ENCODE measurements at places on chromosomes 4 and X.

GRCh38 chr4:48546336-48546735, 56.3 kb downstream of the ZAR1 start:
- peak; percentile 57 for DNase-seq

GRCh38 chr4:54005475-54005874, 58.9 kb downstream of the CHIC2 start:
- DNase-seq: no peak

GRCh38 chrX:50801135-50801534, 12.9 kb downstream of the SHROOM4 start:
- no peak for DNase-seq

GRCh38 chr4:139658185-139658584, 7.4 kb upstream of the MGST2 start:
- DNase-seq: no peak

- no peak for DNase-seq
These were observed 42.3 kb downstream of the TBC1D14 start for GRCh38 chr4:6951880-6952381.

DNA sequence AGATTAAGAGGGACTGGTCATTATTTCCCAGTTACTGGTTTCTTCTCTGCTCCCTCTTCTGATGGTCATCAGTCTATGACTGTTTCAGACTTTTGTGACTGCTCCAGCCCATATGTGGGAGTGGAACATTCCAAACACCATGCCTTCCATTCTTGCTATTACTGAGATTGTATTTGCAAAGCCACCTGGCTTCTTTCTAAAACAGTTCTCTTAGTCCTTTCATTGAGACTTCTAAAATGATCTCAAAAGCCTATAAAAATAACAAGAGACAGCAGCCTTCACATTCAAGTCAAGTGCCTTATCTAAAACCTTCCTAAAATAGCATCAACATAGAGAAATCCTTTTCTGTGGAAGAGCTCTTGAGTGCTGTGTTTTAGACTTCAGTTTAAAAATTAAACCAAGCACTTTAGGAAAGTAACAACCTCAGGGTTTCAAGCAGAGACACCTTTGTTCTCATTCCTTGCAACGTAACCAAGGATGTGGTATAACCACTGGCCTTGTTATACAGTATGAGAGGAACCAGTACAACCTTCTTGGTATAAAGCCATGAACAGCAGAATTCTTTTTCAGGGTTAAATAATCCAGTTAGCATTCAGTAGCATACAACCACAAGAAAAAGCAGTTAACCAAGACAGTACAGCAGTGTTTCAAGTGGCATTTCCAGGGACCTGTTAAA, 97.1 kb downstream of the NFKB1 start:
- DNase-seq: no peak

- DNase-seq: peak; percentile 61
These were observed 103.5 kb upstream of the SRD5A3 start for GRCh38 chr4:55242506-55242905.

DNA sequence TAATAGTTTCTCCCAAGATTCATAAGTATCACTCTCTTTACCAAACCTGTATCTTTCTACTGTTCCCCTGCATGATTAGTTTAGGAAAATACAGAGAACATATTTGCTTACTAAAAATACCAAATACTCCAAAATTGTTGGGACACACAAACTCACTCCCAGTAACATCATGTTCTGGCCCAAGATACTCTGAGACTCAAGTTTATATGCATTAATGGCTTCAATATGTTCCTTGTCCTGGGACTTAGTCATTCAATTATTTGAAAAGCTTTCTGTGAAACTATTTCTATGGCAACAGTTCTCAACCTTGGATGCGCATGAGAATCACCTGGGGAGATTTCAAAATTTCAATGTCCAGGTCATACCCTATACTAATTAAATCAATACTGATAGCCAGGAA, 138.9 kb upstream of the PTCHD1 start:
- DNase-seq: no peak

DNA sequence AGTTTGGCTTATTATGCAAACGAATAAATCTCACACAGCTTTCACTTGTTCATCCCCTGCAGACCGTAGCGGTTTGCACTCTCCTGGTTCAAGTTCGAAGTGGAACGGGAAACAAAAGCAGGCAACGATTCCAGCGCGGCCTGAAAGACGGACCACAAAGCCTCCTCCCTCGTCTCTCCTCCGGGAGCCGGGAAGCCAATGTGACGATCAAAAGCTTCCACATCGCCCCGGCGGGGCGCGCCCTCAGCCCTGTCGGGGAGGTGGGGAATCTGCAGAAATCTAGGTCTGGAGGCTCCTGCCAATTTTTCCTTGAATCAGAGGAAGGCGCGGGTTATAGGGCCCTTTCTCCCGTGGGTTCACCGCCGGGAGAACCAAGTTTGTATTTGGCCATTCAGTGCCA, 16.9 kb upstream of the ZIC3 start:
- DNase-seq: no peak
